Mammary microvascular endothelial cell (primary cell): ENCODE measurements at places on chromosomes 6 and 20. TPM values are rescaled to one million over a fixed set of nuclear protein-coding genes. Genes with fewer than 3 reads are reported as not detected.

Gene CCR6
- not detected in 2 replicates for total RNA-seq

Gene KIF3B
- 15.6 and 15.7 TPM in 2 replicates for total RNA-seq

Gene ANKRD66
- total RNA-seq = not detected in 2 replicates

Gene XKR7
- not detected in 2 replicates for total RNA-seq

Gene HNF4A
- total RNA-seq = not detected in 2 replicates

Gene FAM184A
- total RNA-seq = under 0.01 and 0.54 TPM in 2 replicates

Gene RIN2
- 57.9 and 75.0 TPM in 2 replicates for total RNA-seq

Gene SLC22A7
- total RNA-seq = not detected in 2 replicates

Gene NRSN1
- total RNA-seq = not detected in 2 replicates

Gene MTFR2
- total RNA-seq = 8.9 and 11.3 TPM in 2 replicates

Gene CPNE5
- 2.3 and 3.3 TPM in 2 replicates for total RNA-seq

Gene JPH2
- 1.1 TPM in 2 replicates for total RNA-seq

Gene AVP
- total RNA-seq = not detected in 2 replicates

Gene CST2
- not detected in 2 replicates for total RNA-seq

Gene GRIK2
- total RNA-seq = not detected in 2 replicates

Gene IL20RA
- total RNA-seq = 0.15 TPM in 1 of 2 replicates, not detected in the other

Gene LIN28B
- total RNA-seq = not detected in 2 replicates

Gene EEF1A2
- 0.20 and 0.40 TPM in 2 replicates for total RNA-seq

Gene GJA10
- not detected in 2 replicates for total RNA-seq

Gene PLCB4
- 0.13 and 0.25 TPM in 2 replicates for total RNA-seq

Gene PSMB1
- 386 and 423 TPM in 2 replicates for total RNA-seq

Gene OOEP
- not detected in 2 replicates for total RNA-seq

Gene C2
- not detected in 2 replicates for total RNA-seq

Gene SLC22A2
- not detected in 2 replicates for total RNA-seq

Gene SNPH
- total RNA-seq = 6.6 and 7.3 TPM in 2 replicates

Gene C6orf58
- total RNA-seq = not detected in 2 replicates

Gene HMGA1
- total RNA-seq = 1,100 and 1,150 TPM in 2 replicates

Gene CDC40
- 14.3 and 16.9 TPM in 2 replicates for total RNA-seq

Gene PNLDC1
- total RNA-seq = 0.27 TPM in 1 of 2 replicates, not detected in the other

Gene SNAP91
- total RNA-seq = 0.15 TPM in 1 of 2 replicates, not detected in the other

Gene PTCHD4
- total RNA-seq = 2.9 and 3.1 TPM in 2 replicates

Gene HIVEP2
- 4.3 and 4.8 TPM in 2 replicates for total RNA-seq

Gene BPI
- total RNA-seq = not detected in 2 replicates

Gene TUBB2A
- total RNA-seq = 224 and 269 TPM in 2 replicates

Gene SSTR4
- total RNA-seq = not detected in 2 replicates

Gene WFDC12
- total RNA-seq = not detected in 2 replicates

Gene ANGPT4
- total RNA-seq = not detected in 2 replicates

Gene CDC25B
- total RNA-seq = 59.7 and 65.4 TPM in 2 replicates

Gene CD40
- total RNA-seq = 10.9 and 12.9 TPM in 2 replicates

Gene TAGAP
- total RNA-seq = 0.07 TPM in 1 of 2 replicates, not detected in the other

Gene VIP
- 0.15 and 0.53 TPM in 2 replicates for total RNA-seq

Gene HLA-DRB1
- total RNA-seq = 0.39 and 1.8 TPM in 2 replicates

Gene L3MBTL3
- 12.6 and 12.8 TPM in 2 replicates for total RNA-seq

Gene GPR6
- not detected in 2 replicates for total RNA-seq

Gene COX4I2
- total RNA-seq = not detected in 2 replicates

Gene CCN5
- not detected in 2 replicates for total RNA-seq

Gene HLA-DOB
- total RNA-seq = 0.10 and 0.13 TPM in 2 replicates

Gene STX11
- total RNA-seq = 20.9 and 26.5 TPM in 2 replicates

Gene SEMG1
- not detected in 2 replicates for total RNA-seq

Gene NNAT
- not detected in 2 replicates for total RNA-seq

Gene PRSS16
- not detected in 2 replicates for total RNA-seq

Gene SLC17A3
- total RNA-seq = not detected in 2 replicates

Gene HLA-DQA2
- total RNA-seq = not detected in 2 replicates

Gene CUL7
- 10.2 and 13.2 TPM in 2 replicates for total RNA-seq

Gene TRIM26
- 60.5 and 62.6 TPM in 2 replicates for total RNA-seq

Gene IFT52
- total RNA-seq = 18.7 and 19.5 TPM in 2 replicates
